ENCODE measurements at places on chromosomes 5 and 9.

DNA sequence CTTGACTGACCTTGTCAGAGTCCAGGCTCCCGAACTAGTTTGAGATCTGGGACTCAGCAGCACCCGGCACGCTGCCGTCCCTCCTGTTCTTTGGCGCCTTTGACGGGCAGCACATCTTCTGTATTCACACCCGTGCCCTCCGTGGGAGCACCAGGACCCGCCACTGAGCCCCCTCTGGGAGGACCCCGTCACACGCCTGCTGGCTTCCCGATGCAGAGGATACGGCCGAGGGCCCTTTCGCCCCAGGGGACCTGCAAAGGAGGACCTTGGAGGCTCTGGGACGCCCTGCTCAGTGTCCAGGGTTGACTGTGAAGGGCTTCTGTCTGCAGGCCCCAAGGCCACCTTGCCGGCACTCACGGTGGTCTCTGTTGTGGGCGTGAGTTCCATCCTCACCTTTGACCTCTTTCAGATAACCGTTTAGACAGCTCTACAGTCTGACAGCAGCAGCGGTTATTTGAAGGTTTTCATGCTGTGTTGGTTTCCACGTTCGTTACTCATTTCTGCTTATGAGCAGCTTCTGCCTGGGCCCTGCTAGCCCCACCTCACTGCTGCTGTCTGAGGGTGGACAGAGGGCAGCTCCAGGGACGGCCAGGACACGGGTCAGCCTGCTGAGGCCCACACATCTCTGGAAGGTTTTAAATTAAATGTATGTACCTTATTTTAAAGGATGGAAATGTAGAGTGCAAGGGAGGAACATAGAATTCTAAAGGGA is 12.6 kb upstream of the EXOC3 start:
- no peak for DNase-seq

DNA sequence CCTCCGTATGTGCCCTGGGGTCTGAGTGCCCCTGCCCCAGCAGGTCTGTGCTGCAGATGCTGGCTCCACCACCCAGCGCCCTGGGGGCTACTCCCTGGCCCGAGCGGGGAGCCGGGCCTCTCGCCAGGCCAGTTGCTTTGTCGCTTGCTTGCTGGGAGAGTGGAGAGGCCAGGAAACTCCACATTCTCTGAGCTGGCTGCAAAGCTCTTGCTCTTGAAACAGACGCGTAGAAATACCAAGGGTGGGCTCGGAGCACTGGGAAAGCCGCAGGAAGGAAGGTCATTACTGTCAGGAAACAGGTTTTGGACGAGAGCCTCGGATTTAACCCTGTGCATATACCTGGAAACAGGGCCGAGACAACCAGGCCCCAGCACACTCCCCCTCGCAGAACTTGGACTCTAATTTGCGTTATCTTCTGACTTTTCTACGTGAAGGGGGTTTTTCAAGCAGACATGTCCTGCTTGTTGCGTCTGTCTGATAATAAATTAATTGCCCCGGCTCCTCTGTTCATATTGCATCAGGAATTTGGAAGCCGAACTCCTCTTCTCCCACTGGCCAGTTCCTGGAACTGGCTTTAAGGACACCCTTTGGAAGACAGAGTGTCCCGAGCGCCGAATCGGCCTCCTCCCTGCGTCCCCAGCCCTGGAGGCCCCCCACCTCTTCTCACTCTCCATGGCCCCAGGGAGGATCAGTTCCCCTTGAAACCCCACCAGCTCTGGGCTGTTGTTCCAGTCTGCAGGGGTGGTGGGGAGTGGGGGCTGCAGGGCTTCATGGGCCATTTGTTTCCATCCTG is 11.2 kb downstream of the ADAMTSL2 start:
- no peak for DNase-seq

DNA sequence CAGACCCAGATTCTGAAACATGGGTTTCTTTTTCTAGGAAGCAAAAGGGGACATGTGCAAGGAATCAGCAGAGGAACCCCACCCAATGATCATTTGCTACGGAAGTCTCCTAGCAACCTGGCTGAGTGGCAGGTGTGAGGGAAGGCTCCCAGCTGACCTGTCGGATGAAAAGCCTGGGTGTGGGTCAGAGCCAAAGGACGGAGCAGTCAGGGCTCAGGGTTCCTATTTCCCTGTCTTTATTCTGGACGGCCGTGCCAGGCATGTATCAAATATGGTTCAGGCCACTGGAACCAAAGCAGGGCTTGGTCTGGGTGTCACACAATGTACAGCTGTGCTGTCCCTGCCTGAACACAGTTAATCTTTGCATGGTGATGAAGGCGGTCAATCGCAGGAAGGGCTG is 20.1 kb downstream of the STK10 start:
- no peak for DNase-seq

DNA sequence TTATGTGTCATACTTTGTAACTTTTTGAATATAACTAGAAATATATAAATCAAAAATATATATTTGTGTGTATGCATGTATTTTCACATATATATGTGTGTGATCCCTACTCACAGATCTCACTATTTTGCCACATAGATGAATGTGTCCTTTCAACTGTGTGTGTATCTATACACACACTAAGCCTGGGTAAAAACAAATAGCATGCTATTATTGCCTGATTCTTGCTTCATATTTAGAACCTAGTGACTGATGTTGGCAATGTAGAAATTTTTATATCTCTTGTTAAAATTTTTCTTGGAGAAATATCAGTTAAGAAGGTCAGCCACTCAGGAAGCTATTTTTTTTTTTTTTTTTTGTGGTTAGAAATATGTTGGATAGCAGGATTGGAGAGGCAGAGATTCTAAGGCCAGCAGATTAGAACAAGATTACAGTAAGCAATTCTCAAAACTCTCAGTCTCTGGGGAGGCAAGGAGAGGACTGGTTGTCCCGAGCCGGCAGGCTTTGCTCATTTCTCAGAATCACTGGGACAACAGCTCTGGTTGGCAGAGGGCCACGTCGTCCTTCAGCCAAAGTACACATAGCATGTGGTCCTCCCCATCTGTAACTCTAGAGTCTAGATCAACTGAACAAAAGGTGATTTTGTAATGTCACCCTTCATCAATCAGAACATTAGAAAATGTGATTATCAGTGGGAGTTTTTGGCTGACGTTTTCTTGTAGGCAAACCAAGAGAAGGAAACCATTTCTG is 19.7 kb downstream of the C6 start:
- no peak for DNase-seq

DNA sequence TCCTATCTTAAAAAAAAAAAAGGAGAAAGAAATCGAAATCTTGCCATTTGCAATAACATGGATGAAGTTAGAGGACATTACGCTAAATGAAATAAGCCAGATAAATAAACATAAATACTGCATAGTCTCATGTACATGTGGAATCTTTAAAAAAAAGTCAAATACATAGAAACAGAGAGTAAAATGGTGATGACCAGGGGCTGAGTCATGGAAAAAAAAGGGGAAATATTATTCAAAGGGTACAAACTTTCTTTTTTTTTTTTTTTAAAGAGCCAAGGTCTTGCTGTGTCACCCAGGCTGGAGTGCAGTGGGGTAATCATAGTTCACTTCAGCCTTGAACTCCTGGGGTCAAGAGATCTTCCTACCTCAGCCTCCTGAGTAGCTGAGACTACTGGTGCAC is 310.1 kb downstream of the ZNF608 start:
- DNase-seq: no peak

DNA sequence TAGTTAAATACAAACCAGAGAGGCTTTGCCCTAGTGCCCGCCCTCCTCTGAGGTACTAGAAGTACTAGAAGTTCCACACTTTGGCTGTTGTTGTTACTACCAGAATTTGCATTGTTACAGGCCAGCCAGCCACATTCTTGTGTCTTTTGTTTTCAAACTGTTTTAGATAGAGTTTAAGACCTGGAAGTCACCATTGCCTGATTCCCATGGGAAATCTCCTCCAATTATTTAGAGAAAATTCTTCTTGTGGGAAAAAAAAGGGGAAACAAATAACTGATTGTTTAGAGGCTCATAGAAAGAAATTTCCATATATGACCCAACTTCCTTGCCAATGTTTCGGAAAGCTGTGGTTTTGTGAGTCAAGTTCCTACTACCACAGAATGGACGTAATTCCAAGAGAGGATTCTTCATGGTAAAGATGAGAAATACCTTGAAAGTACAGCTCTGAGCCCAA is 252.2 kb downstream of the GOLPH3 start:
- no peak for DNase-seq

DNA sequence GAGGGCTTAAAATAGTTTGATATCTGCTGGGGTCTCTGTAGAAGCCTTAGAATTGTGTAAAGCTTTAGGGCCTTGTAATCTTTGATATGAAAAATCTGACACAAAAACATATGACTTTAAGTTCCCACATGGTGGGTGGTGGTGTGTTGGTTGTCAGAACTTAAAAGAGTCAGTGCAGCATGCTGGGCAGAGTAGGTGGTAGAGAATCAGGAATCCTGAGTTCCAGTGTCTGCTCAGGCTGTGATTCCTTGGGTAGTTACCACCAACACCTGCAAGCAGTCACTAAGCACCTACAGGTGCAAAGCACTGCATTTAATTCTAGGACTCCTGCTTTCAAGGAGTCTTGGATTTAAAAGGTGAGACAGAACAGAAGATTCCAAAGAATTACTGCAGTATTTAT is 144.6 kb downstream of the ACER2 start:
- no peak for DNase-seq

DNA sequence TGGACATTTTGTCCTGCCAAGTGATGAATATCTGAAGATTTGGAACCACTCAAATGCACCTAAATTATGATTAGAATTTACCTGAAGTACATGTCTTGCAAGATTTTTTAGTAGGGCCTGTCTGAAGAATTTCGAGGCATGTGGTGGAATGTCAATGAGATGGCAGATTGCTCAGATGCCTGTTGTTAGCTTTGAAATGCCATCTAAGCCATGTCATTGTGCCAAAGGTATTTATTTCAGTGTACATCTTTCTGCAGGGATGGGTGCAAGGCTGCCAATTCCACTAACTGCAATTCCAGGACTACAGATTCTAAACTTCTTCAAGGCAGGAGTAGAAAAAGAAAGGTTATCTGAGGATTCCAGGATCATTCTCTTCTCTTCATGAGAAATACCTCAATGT is 9.1 kb upstream of the GNAQ start:
- DNase-seq: no peak

DNA sequence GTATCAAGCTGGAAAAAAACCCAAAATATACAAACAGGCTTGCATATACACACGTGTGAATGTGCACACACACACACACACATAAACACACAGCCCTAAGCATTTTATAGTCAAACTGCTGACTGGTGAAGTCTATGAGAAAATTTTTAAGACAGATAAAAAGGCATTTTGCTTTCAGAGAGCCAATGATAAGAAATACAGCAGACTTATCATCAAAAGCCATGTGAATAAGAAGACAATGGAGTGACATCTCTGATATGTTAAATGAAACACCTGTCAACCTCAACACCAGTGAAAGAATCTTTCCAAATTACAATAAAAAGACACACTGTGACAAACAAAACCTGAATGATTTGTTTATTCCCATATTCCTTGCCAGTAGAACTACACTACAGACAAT is 233.3 kb downstream of the CDH9 start:
- no peak for DNase-seq

GRCh38 chr5:128674837-128675446 is 136.9 kb upstream of the FBN2 start:
- peak; percentile 26 for DNase-seq

- DNase-seq: no peak
Observed at GRCh38 chr5:117982691-117983090, 1005.7 kb downstream of the DTWD2 start.

DNA sequence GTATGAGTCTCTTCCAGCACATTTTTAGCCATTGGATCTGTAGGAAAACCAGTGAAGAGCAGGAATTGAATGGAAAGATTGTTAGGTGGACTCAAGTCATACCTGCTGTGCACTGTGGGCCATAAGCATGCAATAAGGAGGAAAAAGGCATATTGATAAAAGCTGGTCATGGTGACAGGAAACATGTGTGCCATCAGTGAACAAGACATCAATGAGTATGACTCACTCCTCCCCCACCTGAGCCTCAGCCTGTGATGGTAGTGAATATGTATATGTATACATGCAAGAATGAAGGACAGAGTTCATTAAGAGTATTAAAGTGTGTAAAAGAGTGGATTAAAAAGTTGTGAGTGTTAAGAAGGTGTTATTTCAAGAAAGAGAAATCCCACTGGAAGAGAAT is 164.5 kb downstream of the TMEM38B start:
- DNase-seq: no peak

GRCh38 chr9:131276891-131277286 is 579 bp upstream of the FAM78A start:
- peak; percentile 54 for DNase-seq

GRCh38 chr9:128920381-128921058 is at the start of gene PHYHD1:
Gene PHYHD1 (plus strand): TSS chr9:128920982. CDS start chr9:128922324, 1,342 bp downstream.
- DNase-seq: no peak

DNA sequence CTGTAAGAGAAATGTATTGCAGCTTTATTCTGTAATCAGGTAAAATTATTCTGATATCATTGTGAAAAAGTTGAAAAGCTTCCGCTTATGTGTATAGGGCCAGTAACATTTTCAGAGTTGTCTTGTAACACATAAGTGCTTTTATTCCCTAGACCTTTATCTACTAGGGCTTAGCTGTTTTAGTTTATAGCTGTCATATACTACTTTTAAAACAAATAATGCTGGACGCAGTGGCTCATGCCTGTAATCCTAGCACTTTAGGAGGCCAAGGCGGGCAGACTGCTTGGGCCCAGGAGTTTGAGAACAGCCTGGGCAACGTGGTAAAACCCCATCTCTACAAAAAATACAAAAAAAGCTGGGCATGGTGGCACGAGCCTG is 33.1 kb downstream of the SLC25A51 start:
- DNase-seq: no peak

DNA sequence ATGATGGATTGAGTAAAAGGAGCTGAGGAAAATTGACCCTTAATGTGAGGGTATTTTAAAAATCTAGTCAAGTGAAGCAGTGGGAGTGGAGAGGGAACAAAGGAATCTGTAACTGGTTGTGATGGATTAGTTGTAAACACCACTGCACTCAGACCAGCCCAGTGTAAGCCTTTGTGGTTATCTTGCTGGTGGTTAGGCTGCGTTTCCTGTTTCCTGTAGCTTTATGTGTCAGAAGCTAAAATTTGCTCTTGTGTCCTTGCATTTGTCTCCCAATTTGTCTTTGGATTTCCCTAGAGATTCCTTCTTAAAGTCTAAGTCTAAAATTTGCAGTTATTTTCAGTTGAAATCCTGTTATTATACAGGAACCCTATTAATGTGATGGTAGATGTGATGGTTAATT is 6.3 kb downstream of the IFNA21 start:
- peak; percentile 21 for DNase-seq

DNA sequence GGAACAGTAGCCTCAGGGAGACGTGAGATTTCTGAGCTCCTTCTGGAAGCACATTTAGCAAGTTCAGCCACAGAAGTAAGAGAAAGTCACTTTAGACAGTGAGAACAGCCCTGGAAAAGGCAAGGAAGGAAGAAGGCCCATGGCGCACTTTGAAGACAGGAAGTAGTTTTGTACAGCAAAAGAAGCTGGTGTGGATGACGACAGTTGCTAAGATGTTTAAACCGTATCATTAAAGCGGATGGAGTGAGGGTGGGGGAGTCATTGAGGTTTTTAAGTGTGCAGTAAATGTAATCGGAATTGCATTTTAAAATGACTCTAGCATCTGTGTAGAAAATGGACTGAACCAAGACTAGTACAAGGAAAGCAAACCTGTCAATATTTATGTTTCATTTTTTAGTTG is 15.3 kb upstream of the TRPM3 start:
- DNase-seq: no peak

All from activated naive CD8-positive, alpha-beta T cell treated with anti-CD3 and anti-CD28 coated beads for 36 hours (primary cell).